ENCODE measurements at places on chromosomes 2 and 18.

GRCh38 chr2:176834226-176834625 lies 378.4 kb upstream of the HNRNPA3 start:
- no peak for DNase-seq

DNA sequence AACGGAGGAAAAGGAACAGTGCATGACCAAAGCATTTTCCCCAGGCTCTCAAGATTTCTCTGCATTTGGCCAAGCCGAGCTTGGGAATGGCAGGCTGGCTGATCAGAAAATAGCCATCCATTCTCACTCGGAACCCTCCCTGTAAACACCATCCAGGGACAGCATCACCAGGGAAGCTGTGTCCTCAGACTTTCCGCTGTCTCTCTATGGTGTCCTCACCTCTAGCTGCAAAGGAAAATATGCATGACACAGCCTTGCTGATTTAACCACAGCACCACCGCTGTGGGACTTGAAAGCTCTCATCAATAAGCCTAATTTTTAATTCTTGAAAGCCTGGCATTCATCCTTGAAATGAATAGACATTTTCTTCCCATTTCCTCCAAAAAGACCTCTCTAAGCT lies 311.7 kb downstream of the EIPR1 start:
- no peak for DNase-seq

GRCh38 chr2:170610615-170611014 lies 104.5 kb upstream of the SP5 start:
- no peak for DNase-seq

DNA sequence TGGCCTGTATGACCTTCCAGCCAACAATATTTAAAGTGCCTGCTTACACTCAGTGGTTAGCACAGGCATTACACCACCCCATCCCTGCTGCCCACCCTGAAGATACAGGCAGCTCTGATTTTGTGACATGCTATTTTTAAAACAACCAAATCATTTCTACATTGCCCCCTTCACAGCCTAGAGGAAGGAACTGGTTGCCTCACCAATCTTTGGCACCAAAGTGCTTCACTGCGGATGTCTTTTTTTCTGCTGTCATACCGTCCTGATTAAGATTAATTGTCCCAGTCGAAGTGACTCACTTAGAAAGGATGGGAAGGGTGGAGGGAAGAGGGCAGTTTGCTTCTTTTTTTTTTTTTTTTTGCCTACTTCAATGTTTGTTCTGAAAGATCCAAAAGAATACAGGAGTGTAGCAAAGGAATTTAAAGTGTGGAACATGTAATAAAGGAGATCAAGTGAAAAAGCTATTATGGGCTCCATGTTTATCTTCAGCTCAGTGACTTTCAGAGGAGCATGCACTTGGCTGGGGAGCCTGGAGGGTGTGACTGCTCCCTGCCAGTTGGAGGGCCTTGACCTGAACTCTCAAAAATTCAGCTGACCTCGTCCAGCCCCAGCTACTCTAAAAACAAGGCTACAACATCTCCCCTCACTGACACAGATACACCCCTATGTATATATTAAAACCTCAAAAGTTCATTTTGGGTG lies 501.1 kb upstream of the TNP1 start:
- DNase-seq = no peak

- no peak for DNase-seq
Measured at GRCh38 chr2:226079671-226080181, 680.2 kb downstream of the NYAP2 start.

All from stimulated activated CD8-positive, alpha-beta memory T cell treated with anti-CD3 and anti-CD28 coated beads, Interleukin-15, amount 100 ng/mL, for 1 hour (primary cell).